ENCODE measurements at places on chromosomes 5 and 9.

GRCh38 chr5:81759632-81760005, 8.7 kb upstream of the SSBP2 start:
- no peak overlapping the region for H3K4me3 ChIP-seq
- H3K4me1 ChIP-seq, result peaks cover 11% of the 10 kb centered on the region
- H3K36me3 ChIP-seq, result no peaks in the 10 kb centered on the region
- no peak for DNase-seq
- H3K27ac ChIP-seq, result no peak overlapping the region

- DNase-seq, result no peak
- H3K4me1 ChIP-seq, result peaks cover 46% of the 10 kb centered on the region
- no peaks in the 10 kb centered on the region for H3K27me3 ChIP-seq
- no peak overlapping the region for H3K27ac ChIP-seq
- H3K4me3 ChIP-seq, result no peak overlapping the region
Measured at GRCh38 chr5:60510049-60510448, 189.9 kb downstream of the DEPDC1B start.

- H3K36me3 ChIP-seq, result no peaks in the 10 kb centered on the region
- no peak overlapping the region for H3K4me3 ChIP-seq
- DNase-seq, result no peak
Measured at GRCh38 chr5:25544652-25545249, 900.0 kb upstream of the CDH10 start.

GRCh38 chr5:15256485-15256884, 243.5 kb upstream of the FBXL7 start:
- no peaks in the 10 kb centered on the region for H3K27me3 ChIP-seq
- no peaks in the 10 kb centered on the region for H3K4me1 ChIP-seq
- DNase-seq, result no peak
- H3K4me3 ChIP-seq, result no peak overlapping the region
- no peaks in the 10 kb centered on the region for H3K36me3 ChIP-seq
- H3K27ac ChIP-seq, result no peak overlapping the region

DNA sequence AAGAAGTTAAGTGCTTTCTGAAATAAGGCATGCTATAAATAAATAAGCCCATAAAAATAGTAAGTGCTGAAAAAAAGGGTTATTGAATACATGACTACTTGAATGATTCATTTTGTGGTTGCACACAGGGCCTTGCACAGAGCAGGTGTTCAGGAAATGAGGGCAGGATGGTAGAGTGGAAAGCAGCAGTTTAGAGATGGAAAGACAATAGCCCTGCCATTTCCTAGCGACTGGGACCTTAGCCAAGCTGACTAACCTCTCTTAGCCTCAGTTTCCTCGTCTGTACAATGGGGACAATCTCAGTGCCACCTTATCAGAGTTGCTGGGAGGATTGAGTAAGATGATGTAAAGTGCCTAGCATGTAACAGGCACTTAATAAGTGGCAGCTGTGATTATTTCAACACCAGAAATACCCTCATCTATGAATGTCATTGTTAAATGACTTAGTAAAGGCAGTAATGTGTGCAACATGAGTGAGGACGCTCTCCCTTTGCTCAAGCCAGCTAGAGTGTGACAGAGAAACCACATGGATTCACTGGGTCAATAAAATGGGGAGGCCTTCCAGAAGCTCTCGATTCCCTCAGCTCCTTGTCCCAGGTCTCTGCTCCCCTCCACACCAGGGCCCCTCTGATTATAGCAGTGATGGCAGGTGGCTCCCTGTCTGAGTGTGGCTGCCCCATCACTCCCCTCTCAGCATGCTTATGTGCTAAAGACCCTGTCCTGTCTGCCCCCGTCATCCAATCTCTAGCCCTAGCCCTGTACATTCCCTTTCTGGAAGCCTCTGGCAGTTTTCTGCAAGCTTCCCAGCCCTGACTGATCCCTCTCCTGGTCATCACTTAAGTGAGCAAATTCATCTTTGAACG, 16.0 kb upstream of the PHF19 start:
- peaks cover 17% of the 10 kb centered on the region for H3K36me3 ChIP-seq
- peak overlapping the region; percentile 99 for H3K27ac ChIP-seq
- peak overlapping the region; percentile 58 for H3K4me3 ChIP-seq
- H3K27me3 ChIP-seq, result no peaks in the 10 kb centered on the region
- peak; percentile 76 for DNase-seq
- H3K4me1 ChIP-seq, result peaks cover 53% of the 10 kb centered on the region

- no peak overlapping the region for H3K4me3 ChIP-seq
- DNase-seq, result no peak
Measured at GRCh38 chr9:81379655-81380054, 309.7 kb downstream of the TLE1 start.

DNA sequence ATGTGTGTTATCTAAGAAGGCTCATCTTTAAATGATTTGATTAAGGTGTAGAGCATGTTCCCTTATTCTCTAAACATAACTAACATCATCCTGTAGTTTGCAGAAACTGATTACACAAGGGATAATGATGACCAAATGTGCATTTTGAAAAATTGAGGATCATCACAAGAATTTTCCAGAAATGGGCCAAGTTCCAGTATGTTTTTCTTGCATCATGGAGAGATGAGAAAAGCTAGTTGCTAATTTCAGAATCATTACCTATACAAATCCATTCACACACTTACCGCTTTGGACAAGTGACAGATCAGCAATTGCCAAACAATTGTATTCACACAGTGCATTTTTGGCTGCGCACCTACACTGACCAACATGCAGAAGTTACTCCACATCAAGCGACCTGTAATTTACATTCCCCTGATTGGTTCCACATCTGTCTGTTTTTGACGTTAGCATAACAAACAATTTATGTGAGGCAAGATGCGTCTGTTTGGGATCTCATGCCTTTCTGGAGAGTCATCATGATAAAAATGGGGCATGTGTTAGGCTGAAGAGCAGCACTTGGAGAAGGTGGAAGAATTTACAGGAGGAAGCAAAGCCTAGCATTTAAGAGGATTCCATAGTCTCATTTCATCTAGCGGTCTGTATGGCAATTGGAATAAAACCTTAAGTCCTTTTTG, 2.8 kb upstream of the BNC2 start:
- peaks cover 19% of the 10 kb centered on the region for H3K4me1 ChIP-seq
- H3K27ac ChIP-seq, result no peak overlapping the region
- H3K27me3 ChIP-seq, result peaks cover 56% of the 10 kb centered on the region
- no peak overlapping the region for H3K4me3 ChIP-seq
- no peaks in the 10 kb centered on the region for H3K36me3 ChIP-seq
- no peak for DNase-seq

DNA sequence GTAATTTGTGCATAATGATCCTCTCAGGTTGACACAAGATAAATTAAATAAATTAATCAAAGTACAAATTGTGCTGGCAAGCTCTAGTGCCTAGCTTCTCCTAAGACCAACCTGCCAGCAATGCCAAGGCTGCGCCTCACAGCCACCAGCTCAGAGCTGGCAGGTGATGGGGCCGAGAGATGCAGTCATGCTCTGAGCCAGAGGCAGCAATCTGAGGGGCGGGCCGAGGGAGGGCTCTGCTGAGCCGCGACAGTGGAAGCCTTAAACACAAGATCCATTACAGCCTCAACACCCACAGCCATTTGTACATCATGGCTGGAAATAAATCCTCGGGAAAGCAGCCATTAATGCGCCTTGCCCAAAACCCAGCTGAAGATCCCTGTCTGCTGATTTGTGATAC, 20.3 kb downstream of the MED27 start:
- H3K27me3 ChIP-seq, result no peaks in the 10 kb centered on the region
- no peak for DNase-seq
- no peak overlapping the region for H3K27ac ChIP-seq

DNA sequence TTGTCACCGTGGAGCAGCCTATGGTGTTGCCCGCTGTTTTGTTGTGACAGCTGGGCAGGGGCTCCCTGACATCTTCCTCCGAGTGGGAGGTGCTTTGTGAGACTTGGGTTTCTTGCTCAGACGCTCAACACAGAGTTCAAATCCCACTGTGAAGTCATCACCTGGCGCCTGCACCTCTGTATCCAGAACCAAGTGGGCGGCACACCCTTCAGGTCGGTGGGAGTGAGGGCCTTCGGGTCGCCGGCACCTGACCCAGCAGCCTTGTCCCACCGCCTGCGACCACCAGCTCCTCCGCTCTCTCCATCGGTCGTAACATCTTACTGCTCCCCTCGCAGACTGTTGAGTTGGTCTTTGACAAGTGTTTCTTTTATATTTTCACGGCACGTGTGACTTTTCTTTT, 37.6 kb upstream of the EXOC3 start:
- H3K27me3 ChIP-seq, result peaks cover 19% of the 10 kb centered on the region
- peaks cover 81% of the 10 kb centered on the region for H3K36me3 ChIP-seq
- H3K4me1 ChIP-seq, result peaks cover 55% of the 10 kb centered on the region

- DNase-seq, result no peak
- H3K27ac ChIP-seq, result no peak overlapping the region
- no peaks in the 10 kb centered on the region for H3K27me3 ChIP-seq
- peaks cover 33% of the 10 kb centered on the region for H3K4me1 ChIP-seq
- H3K36me3 ChIP-seq, result no peaks in the 10 kb centered on the region
- H3K4me3 ChIP-seq, result no peak overlapping the region
Measured at GRCh38 chr5:61398440-61398839, 66.4 kb downstream of the ZSWIM6 start.

GRCh38 chr9:80134487-80134886, 562.7 kb downstream of the TLE4 start:
- no peaks in the 10 kb centered on the region for H3K27me3 ChIP-seq
- H3K4me1 ChIP-seq, result peaks cover 38% of the 10 kb centered on the region
- H3K4me3 ChIP-seq, result no peak overlapping the region
- peak overlapping the region; percentile 90 for H3K27ac ChIP-seq
- peak; percentile 81 for DNase-seq

GRCh38 chr5:1801967-1802295, 724 bp downstream of the NDUFS6 start:
- peaks cover 35% of the 10 kb centered on the region for H3K4me1 ChIP-seq
- H3K27ac ChIP-seq, result peak overlapping the region; percentile 86
- peaks cover 51% of the 10 kb centered on the region for H3K36me3 ChIP-seq
- DNase-seq, result no peak

DNA sequence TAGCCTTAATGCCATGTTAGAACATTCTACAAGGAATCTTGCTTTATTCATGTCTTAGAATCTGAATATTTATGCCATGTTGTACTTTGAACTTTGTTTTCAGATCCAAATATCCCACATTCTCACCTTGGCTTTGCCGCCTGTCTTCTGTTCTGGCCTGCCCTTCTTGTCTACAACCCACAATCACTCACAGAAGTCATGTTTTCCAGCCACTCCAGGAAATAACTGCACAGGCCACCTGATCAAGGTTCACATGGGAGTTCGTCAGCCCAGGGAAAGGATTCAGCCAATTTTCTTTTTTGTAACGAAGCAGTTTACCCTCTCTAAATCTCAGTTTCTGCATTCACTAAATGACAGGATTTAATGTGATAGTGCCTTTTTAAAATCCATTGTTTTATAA, 70.5 kb downstream of the JAKMIP2 start:
- no peak for DNase-seq
- H3K36me3 ChIP-seq, result no peaks in the 10 kb centered on the region
- H3K27ac ChIP-seq, result no peak overlapping the region

- no peaks in the 10 kb centered on the region for H3K36me3 ChIP-seq
- no peaks in the 10 kb centered on the region for H3K4me1 ChIP-seq
- no peak overlapping the region for H3K27ac ChIP-seq
- DNase-seq, result no peak
Measured at GRCh38 chr5:136101884-136102283, 30.8 kb upstream of the SMAD5 start.

GRCh38 chr9:99029083-99029645, 75.7 kb upstream of the TGFBR1 start:
- H3K36me3 ChIP-seq, result peaks cover 2% of the 10 kb centered on the region
- no peaks in the 10 kb centered on the region for H3K4me1 ChIP-seq
- no peak for DNase-seq
- no peak overlapping the region for H3K27ac ChIP-seq
- H3K27me3 ChIP-seq, result peaks cover 4% of the 10 kb centered on the region

DNA sequence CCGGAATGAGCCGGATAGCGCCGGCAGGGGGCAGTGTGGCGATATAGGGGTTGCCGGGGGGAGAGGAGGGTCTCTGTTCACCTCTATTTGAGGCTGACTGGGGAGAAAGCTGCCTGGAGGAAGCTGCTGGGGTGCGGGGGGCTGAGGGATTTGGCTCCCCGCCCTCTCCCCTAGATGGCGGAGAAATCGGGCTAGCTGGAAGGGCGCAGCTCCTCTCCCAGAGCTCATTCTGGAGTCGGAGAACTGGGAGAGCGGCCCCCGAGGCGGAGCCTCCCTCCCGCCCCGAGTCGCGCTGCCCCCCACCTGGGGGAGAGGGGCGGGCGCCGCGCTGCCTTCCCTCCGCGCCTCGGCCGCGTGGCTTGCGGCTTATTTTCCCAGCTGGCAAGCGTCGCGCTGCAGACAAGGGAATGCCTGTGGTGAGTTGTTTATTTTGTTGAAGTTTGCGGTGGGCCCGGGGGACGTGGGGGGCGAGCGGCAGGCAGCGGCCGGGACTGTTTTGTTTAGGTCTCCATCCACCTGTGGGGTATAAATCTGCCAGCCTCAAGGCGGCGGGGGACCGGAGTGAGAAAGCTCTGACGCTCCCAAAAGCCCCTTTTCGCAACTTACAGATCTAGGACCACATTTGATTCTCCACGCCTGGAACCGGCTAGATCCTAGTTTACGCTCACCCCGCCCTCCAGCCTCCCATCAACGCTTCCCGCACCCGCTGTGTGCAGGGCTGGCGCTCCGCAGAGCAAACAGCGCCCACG, 4.1 kb upstream of the RGMB start:
- peak overlapping the region; percentile 97 for H3K4me3 ChIP-seq
- peaks cover 17% of the 10 kb centered on the region for H3K27me3 ChIP-seq
- DNase-seq, result peak; percentile 15
- peaks cover 2% of the 10 kb centered on the region for H3K36me3 ChIP-seq
- peaks cover 32% of the 10 kb centered on the region for H3K4me1 ChIP-seq

DNA sequence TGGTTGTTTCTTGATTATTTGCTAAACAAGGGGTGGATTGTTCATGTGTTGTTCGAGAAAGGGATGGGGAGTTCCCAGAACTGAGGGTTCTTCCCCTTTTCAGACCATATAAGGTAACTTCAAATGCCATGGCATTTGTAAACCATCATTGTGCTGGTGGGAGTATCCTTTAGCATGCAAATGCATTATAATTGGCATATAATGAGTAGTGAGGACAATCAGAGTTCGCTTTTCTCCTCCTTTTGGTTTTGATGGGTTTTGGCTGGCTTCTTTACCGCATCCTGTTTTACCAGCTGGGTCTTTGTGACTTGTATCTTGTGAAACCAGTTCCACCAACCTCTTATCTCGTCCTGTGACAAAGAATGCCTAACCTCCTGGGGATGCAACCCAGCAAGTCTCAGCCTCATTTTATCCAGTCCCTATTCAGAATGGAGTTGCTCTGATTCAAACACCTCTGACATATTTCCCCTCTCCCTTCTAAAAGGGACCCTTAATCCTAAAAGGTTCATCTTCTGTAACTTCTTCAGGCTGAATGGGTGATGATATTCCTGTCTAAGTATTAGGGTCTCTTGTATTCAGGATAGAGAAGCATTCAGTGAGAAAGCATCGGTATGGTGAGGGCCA, 8.7 kb upstream of the FBN2 start:
- H3K27ac ChIP-seq, result no peak overlapping the region
- H3K27me3 ChIP-seq, result no peaks in the 10 kb centered on the region

DNA sequence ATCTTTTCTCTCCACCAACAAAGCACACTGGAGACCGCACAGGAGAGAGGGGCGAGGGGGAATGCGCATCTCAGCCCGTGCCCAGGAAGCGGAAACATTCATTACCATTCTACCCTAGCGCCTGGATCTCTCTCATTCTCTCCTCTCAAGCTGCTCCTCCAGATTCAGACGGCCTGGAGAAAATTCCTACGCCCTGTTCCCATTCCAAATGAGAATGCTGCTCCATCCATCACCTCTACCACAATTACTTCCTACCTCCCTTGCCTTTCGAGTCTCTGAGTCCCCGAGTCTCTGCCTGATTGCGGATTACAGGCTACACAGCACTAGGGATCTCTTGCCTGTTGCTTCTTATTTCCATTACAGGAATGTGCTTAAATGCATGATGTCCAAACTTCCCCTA, 6.7 kb downstream of the DDX31 start:
- DNase-seq, result no peak
- H3K27ac ChIP-seq, result no peak overlapping the region
- peaks cover 25% of the 10 kb centered on the region for H3K36me3 ChIP-seq
- H3K27me3 ChIP-seq, result no peaks in the 10 kb centered on the region

Data from stimulated activated naive B cell treated with anti-CD40 and anti-IgM and Interleukin-4, amounts not matched to agents 10 μg/mL and 1 μg/mL and 100 μg/mL, for 72 hours (primary cell).